Mesenchymal stem cell (in vitro differentiated cells and primary cell): ENCODE measurements at places on chromosomes 16 and 17.

GRCh38 chr17:68570526-68570925 lies 30.6 kb downstream of the FAM20A start:
- DNase-seq: no peak
- H3K27ac ChIP-seq: no peak overlapping the region
- no peak overlapping the region for H3K4me3 ChIP-seq
- no peaks in the 10 kb centered on the region for H3K36me3 ChIP-seq
- H3K27me3 ChIP-seq: peaks cover 20% of the 10 kb centered on the region

GRCh38 chr16:10617662-10618420 lies 37.4 kb upstream of the EMP2 start:
- peaks cover 14% of the 10 kb centered on the region for H3K27me3 ChIP-seq
- H3K4me1 ChIP-seq: no peaks in the 10 kb centered on the region

- H3K4me3 ChIP-seq: peak overlapping the region; percentile 71
- H3K27me3 ChIP-seq: no peaks in the 10 kb centered on the region
- peaks cover 13% of the 10 kb centered on the region for H3K4me1 ChIP-seq
- no peak overlapping the region for H3K27ac ChIP-seq
- no peaks in the 10 kb centered on the region for H3K36me3 ChIP-seq
- peak; percentile 61 for DNase-seq
These were observed 115.2 kb downstream of the PITPNC1 start for GRCh38 chr17:67492251-67492740.

- H3K4me3 ChIP-seq: no peak overlapping the region
- no peaks in the 10 kb centered on the region for H3K4me1 ChIP-seq
- H3K27me3 ChIP-seq: peaks cover 38% of the 10 kb centered on the region
These were observed 10.7 kb upstream of the CCL22 start for GRCh38 chr16:57347858-57348257.

GRCh38 chr17:80261159-80261894 lies 675 bp downstream of the RNF213 start:
- peak overlapping the region; percentile 69 for H3K27ac ChIP-seq
- peak overlapping the region; percentile 82 for H3K4me3 ChIP-seq
- no peaks in the 10 kb centered on the region for H3K27me3 ChIP-seq
- DNase-seq: peak; percentile 60

GRCh38 chr17:32142857-32143526 lies 690 bp downstream of the RHOT1 start:
- no peaks in the 10 kb centered on the region for H3K27me3 ChIP-seq
- peak; percentile 56 for DNase-seq
- peaks cover 5% of the 10 kb centered on the region for H3K4me1 ChIP-seq
- H3K27ac ChIP-seq: peak overlapping the region; percentile 75

GRCh38 chr17:5485270-5486205 lies at the start of gene DERL2:
DERL2 (minus strand) TSS chr17:5486178; CDS start chr17:5486161, 17 bp downstream.
- peaks cover 70% of the 10 kb centered on the region for H3K36me3 ChIP-seq
- no peaks in the 10 kb centered on the region for H3K27me3 ChIP-seq
- peak within 1 kb of the TSS; percentile 88 for H3K4me3 ChIP-seq
- peak within 1 kb of the TSS; percentile 100 for H3K27ac ChIP-seq
- no peak for DNase-seq
- peaks cover 6% of the 10 kb centered on the region for H3K4me1 ChIP-seq
